ENCODE measurements at places on chromosomes 7 and 10.

- no peak for DNase-seq
Observed at GRCh38 chr7:66296001-66296521, 90.9 kb downstream of the TPST1 start.

- DNase-seq: no peak
Observed at GRCh38 chr7:24653316-24654085, 80.2 kb downstream of the PALS2 start.

DNA sequence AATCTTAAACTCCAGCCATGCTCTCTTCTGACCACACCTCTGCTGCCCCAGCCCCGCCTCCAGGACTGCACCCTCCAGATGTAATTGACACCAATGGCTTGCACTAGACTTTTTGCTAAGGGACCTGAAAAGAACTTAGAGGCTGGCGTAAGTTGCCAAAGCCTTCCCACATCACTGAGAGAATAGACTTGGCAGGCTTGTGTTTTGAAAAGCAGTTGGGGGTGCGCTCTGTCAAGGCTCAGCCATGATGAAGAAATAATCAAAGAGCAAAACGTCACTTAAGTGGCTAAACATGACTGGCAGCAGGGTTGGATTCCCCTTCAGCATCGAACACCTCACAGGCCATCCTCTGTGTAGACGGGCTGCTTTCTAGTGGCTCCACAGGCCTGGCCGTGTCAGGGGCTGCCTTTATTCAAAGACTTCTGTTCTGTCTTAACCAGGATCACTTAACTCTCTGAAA, 195.2 kb upstream of the C7orf33 start:
- peak; percentile 32 for DNase-seq

- DNase-seq: no peak
Observed at GRCh38 chr7:151261529-151261928, 13.0 kb upstream of the SMARCD3 start.

GRCh38 chr7:139735912-139736595, 41.7 kb downstream of the HIPK2 start:
- DNase-seq: no peak

DNA sequence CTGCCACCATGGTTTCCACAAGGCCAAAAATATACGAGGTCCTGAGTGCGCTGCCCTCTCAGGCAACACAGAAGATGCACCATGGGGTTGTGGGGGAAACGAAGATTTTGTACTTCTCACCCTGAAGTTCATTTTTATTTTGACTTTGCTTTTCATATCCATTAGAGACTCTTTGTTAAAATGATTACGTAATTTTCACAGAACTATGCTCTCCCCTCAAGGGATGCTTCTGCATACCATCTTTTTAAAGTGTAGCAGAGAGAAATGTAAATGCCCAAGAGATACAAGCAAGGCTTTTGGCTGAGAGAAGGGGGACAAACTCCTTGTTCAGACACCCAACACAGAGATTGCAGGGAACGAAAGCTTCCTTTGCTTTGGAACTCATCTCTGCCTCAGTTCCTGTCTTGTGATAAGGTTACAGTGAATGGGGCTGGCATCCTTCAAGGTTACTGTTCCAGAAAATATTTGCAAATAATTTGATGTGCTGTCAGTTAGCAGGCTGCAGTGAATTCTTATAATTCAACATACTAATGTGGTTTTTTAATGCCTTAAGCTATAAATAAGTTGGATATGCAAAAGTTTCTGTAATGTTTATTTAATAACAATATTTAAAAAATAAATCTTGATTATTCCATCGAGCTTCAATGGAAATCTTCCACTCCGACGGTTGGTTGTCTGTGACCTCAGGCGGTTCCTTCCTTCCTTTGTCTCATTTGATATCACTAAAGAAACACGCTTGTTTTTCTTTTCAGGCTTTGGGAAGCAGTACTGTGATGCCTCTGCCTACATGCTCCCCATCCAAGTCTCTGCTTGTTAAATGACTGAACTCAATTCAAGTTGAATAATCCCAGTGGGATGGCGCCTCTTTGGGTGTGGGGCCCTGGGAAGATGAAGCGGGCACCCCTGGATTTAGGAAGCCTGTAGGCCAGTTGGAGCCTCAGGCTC, 209.3 kb upstream of the CTBP2 start:
- no peak for DNase-seq

DNA sequence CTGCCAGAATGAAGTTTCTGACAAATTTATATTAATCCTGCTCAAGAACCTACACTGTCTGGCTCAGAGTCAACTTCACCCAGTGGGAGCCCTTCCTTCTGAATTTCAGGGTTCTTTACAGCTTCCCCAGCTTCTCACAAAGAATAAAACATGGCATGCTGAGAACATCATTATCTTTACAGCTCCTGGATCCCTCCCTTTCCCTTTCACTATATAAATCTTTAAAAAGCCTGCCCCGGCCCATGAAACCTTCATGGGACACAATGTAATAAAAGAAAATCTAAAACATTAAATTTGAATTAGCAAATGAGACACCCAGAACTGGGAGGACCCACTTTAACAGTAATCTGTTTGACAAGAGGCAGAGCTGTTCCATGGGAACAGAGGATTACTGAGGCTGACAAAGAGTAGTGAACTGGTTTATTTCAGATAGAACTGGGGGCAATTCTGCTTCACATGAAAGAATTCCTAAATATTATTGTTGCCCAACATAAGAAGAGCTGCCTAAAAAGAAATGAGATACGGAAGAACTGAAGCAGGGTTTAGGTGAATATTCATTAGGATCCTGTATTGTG, 222.8 kb downstream of the THSD7A start:
- no peak for DNase-seq

Measured in WTC11 (cell line).